ENCODE measurements at places on chromosomes 5 and 9.
A peak's percentile ranks its signal among the peaks of the same experiment; 100 is the strongest.

DNA sequence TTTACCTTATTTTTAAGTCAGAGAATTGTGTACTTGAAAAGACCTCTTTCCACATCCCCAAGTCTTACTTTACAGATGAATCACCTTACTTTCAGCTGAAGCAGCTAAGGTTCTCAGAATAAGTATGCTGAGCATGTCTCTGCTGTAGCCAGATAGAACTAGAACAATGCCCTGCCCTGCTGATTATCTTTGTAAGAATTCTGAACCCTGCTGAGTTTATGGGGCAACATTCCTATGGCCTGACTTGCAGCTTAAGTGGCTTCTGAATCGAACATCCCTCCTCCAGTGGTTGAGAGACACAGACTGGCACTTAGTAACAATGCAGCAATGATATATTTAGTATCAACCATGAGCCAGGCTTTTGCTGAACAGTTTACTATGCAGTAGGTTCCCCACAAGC, 592.0 kb upstream of the WWC1 start:
- peak; percentile 99 for DNase-seq

DNA sequence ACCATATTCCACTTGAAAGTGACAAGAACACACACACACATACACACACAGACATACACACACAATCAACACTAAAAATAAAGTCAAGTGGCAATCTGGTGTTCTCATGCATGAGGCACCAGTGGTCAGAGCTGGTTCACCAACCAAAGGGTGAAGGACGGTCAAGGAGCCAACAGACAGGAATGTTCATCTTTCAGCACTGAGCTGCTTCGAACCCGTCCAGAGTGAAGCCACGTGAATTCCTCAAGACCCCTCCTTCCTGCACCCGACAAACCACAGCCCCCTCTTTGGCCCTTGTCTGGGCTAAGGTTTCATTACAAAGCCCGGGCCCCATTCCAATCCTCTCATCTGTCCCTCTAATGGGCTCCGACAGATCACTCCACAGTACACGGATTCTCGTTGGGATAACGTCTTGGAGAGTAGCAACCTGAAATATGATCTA, 84.5 kb upstream of the SMIM23 start:
- DNase-seq: no peak

GRCh38 chr9:85876628-85877027, 64.3 kb upstream of the NAA35 start:
- DNase-seq: no peak

GRCh38 chr9:111036429-111036789, 1.9 kb downstream of the LPAR1 start:
- peak; percentile 75 for DNase-seq

- no peak for DNase-seq
Measured at GRCh38 chr5:96091874-96092273, 130.2 kb upstream of the ELL2 start.

GRCh38 chr9:79610791-79611614, 39.2 kb downstream of the TLE4 start:
- peak; percentile 93 for DNase-seq

- DNase-seq: peak; percentile 66
Measured at GRCh38 chr5:180173875-180174586, 35.0 kb downstream of the RASGEF1C start.

DNA sequence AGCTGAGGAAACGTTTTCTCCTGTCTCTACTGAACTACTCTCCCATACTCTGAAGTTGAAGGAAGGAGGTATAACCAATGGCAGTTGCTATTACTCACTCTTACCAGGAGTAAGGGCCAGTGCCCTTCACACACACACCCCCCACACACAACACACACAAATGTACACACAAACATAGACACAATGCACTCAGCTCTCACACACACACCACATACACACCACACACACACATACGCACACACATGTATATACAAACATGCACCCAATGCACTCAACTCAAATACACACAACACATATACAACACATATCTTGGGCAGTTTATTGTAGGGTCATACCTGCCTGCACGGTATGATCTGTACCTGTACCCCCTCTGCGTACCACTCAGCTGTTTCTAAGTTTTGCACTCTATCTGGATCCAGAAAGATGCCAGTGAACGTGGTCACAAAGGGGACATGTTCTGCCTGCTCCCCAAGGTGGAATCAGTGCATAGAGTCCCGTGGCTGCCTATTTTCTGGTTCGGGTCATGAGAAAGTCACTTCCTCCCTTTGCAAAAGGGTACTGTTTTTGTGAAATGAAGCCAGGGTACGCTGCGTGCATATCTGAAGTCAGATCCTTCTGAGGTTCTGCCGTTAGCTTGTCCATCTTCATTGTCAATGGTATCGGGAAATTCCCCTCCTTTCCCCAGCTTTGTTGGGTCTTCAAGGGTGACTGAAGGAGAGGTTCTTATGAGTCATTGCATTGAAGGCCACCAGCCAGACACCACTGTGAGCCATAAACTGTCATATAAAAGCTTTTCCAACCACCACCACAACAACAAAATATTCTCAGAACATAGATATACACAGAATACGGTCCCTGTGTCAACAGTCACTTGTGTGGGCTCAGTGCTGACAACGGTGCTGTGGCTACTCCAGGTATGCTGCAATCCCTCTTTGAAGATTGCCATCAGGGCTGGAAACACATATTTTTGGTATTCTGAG, 131.9 kb downstream of the UGCG start:
- no peak for DNase-seq

GRCh38 chr5:43413966-43414365, 1.8 kb upstream of the CCL28 start:
- DNase-seq: no peak

All from choroid plexus epithelial cell (primary cell).